ENCODE measurements at places on chromosomes 5 and 9.

GRCh38 chr5:177189416-177189815, 55.8 kb downstream of the NSD1 start:
- DNase-seq: no peak

- no peak for DNase-seq
Observed at GRCh38 chr5:123120197-123120596, 31.2 kb downstream of the PRDM6 start.

DNA sequence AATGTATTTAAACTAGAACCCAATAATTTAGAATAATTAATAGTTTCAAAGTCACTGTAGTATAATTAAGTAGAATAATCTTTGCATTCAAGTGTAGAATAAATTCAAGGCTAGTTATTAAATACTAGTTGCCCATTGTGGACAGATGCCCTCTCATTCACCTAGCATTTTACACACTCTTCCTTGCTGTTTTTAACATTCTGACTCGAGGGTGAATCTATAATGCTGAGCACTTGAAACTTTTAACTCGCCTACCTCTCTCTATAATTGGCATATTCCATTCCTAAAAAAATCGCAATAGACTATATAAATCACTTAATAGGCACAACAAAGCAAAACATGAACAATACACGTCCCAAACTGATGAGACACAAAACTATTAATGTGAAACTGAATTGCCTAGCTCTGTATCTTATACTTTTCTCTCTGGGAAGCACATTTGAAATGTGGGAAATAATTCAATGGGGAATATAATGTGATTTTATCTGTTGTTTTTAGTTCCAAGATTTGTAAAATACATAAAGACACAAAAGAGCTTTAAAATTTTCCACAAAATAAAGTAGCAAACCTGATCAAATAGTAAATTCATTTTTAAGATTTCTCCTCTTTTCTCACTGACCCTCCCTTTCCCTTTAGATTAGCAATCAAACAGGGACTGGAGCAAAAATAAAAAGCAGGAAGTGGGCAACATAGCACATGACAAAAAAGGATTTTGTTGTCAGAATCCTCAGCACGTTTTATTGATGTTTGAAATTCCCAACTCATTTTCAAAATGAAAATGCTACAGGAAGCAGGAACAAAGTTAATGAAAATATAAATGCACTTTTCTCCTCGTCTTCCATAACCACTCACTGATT, 295.6 kb downstream of the PDE4D start:
- DNase-seq: peak; percentile 36

DNA sequence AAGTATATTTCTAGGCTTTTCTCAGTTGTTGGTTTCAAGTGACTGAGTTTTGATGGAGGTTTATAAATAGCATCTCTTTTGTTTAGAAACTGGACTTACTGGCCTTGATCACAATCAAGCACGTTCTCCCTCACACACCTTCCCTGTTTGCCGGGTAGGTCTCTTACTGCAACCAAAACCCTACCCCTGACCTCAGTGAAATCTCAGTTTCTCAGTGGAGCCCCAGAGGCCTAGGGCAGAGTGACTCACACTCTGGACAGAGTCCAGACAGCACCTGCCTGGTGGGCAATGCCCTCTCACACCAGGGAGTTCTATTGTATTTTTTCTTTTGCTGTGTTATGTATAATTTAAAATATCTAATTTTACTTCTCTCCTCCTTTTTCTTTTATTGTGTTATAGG, 48.4 kb upstream of the EPB41L4B start:
- no peak for DNase-seq

DNA sequence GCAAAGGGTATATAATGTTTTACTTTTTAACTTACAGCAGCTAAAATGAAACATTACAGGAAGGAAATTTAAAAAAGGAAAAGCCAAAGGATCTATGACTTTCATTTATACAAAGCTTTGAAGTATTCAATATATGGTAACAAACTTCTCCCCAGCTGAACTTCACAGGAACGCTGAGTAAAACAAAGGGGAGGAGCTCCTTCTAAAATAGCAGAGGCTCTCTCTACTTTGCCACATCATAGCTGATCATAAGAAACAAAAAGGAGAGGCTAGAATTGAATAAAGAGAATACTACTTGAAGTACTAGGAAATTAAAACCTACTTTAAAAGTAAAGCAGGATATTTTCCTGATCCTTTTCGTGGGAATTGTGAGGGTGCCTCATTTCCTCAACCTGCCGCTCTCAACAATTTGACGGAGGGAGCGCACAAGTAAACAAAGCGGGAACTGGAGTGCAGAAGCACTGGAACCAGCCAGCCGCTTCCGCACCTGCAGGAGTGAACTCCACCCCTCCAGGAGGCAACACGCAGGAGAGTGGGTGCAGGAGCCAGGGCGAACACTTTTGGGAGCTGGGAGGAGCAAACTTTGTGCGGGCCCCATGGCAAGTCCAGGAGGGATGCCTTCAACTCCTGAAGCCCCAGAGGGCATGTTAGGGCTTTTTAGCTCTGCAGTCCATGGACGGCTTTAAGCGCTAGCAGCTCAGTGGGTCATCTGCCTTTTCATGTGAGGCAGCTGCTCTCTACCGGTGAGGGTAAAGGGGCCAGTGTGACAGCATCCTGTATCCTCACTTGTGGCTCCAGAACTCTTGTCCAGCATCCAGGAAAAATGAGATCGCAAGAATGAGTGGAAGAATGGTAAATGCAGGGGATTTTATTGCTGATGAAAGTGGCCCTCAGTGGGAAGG, 757.4 kb downstream of the PTPRD start:
- DNase-seq: peak; percentile 73

GRCh38 chr5:180618829-180619562, 27.7 kb upstream of the SCGB3A1 start:
- no peak for DNase-seq

- no peak for DNase-seq
Observed at GRCh38 chr5:177598477-177598876, 1.5 kb upstream of the B4GALT7 start.

DNA sequence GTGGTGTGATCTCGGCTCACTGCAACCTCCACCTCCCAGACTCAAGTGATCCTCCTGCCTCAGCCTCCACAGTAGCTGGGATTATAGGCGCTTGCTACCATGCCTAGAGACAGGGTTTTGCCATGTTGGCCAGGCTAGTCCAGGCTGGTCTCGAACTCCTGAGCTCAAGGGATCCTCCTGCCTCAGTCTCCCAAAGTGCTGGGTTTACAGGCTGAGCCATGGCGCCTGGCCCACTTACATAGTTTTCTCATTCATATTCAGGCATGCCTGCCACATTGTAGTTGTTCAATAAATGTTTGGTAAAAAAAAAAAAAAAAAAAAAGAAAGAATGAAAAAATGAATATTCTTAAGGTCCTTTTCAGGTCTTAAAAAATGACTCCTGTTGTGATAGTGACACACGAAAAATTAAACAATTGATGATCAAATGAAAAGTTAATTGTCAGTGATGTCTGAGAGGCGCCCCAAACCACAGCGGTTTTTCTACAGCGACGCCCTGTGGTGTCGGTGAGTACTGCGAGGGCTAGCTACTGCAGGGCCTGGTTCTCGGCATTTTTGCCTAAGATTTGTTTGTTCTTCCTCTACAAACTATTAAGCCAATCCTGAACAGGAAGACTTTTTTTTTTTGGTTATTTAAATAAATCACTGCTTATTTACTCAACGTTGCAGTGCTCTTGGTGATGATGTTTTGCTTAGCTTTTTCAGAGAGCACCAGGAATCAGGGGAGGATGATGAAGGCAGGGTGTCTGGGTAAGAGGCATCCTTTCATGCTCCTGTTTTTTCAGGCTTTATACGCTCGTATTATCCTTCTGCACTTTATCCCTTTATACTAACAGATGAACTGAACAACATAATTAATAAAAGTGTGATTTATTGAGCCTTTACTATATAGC, 67.0 kb upstream of the DPYSL3 start:
- no peak for DNase-seq

DNA sequence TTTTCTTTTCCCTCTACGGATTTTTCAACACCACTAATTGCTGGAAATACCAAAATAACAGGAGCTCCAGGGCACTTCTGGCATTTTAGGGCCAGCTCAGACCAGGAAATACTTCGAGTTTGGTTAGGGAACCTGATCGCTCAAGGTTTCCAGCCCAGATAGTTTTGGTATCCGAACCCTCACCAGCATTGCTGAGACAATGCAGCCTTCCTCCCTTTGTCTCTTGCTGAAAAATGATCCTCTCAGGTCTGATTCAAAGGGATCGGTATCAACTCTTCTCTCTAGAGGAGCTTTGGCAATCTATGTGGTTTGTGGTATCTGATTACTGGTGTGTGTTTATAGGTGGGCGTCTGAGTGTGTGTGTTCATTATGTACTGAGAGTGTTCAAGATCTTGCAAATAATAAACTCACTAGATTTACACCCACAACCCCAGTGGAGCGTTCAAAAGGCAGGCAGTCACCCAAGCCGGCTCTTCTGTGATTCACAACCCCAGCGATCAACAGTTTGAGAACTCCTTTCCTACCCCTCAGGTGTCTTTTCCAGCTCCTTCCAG, 122.8 kb upstream of the EGFLAM start:
- no peak for DNase-seq

GRCh38 chr5:170159101-170159698, 53.5 kb downstream of the FOXI1 start:
- no peak for DNase-seq

- DNase-seq: no peak
Observed at GRCh38 chr5:73306078-73306719, 133.2 kb downstream of the TMEM174 start.
